ENCODE measurements at places on chromosomes 1 and 21.

DNA sequence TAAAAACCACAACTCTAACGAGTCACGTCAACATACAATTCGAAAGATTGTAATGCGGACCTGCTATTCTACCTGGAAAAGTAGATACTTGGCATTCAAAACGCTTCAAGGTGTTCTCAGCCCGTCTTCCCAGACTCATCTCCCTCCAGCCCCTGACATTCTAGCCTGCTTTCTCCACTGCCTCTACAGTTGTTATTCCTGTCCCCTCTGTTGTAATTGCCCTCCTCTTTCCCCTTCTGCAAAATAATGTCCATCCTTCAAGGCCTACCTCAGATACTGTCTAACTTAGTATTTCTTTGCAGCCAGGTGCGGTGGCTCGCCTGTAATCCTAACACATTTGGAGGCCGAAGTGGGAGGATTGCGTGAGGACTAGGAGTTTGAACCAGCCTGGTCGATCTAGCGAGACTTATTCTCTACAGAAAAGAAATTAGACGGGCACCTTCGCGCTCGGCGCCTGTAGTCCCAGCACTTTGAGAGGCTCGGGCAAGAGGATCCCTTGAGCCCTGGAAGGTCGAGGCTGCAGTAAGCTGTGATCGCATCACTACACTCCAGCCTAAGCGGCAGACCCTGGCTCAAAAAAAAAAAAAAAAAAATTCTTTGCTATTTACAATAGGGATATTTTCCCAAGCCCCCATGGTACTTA is 756 bp upstream of the RBM34 start:
- DNase-seq = no peak

- DNase-seq = no peak
Observed at GRCh38 chr1:209710093-209710492, 5.4 kb downstream of the HSD11B1 start.

DNA sequence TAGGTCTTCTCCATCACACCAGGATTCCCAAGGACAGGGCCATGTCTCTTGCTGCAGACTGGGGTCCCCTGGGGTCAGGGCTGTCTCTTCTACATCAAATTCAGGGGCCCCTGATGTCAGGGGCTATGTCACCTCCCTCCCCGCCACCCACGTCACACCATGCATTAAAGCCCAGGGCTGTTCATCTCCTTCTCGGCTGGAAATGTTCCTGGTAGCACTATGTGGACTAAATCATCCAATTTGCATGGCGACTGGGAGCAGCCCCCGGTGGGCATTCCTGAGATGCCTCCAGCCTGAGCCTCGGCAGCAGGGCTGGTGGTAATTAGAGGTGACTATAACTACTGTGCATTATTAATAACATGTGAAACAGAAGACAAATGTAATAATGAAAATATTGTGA is 151.7 kb upstream of the HMGB4 start:
- no peak for DNase-seq

GRCh38 chr1:119714583-119714982 is 2.8 kb downstream of the PHGDH start:
- DNase-seq = no peak

GRCh38 chr1:107821340-107821739 is 143.6 kb downstream of the VAV3 start:
- DNase-seq = no peak

DNA sequence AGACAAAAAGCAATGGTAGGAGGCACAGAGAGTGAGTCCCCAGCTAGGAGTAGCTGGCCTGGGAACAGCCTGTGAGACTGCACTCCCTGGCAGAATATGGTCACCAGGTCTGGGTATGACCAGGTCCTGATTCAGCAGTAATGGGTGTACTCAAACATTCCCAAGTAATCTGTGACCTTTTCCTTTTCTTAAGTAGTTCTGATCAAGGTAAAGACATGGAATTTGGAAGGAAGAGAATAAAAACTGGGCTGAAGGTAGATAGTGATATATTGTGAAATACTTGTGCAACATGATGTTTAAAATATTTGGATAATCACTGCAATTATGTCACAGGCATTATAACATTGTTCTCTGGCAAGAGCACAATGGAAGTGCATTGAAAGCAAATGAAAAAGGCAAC is 147.2 kb upstream of the DPYD start:
- no peak for DNase-seq

- no peak for DNase-seq
Observed at GRCh38 chr1:233959102-233959501, 54.6 kb downstream of the SLC35F3 start.

GRCh38 chr1:103112546-103112945 is 4.2 kb upstream of the COL11A1 start:
- no peak for DNase-seq

GRCh38 chr1:160560045-160560705 is 19.1 kb downstream of the CD84 start:
- no peak for DNase-seq

DNA sequence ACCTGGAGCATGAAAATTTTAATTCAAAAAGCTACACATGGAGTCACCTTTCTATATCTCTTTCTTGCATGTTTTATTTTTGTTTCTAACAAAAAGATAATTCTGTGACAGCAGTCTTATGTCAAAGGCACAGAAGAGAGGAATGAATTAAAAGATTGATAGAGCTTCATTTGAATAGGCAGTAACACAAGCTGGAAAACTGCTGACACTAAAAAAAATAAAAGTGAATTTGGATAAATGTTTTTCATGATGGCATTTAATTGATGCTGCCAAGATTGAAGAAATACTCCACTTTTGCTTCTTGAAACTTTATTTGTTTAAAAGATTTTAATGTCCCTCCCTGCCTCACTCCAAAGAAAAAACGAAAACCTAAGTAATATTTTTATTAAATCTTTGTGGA is 887.4 kb downstream of the PLA2G4A start:
- no peak for DNase-seq

- no peak for DNase-seq
Observed at GRCh38 chr1:19682257-19682656, 17.6 kb downstream of the HTR6 start.

DNA sequence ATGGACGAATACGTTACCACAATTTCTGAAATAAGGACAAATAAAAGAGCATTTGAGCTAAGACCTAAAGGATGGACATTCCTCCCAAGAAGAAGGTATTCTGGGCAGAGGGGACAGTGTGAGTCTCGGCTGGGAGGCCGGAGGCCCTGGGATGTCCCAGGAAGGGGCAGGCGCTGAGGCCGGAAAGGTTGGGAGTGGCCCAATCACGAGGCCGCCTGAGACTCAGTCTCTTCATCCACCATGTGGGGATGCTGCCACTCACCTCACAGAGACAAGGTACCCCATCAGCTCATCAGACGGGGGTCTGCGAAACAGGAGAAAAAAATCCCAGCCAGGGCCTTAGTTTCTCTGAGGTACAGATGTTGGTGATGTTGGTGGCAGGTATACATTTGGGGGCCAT is 24.3 kb upstream of the LAPTM5 start:
- DNase-seq = no peak

DNA sequence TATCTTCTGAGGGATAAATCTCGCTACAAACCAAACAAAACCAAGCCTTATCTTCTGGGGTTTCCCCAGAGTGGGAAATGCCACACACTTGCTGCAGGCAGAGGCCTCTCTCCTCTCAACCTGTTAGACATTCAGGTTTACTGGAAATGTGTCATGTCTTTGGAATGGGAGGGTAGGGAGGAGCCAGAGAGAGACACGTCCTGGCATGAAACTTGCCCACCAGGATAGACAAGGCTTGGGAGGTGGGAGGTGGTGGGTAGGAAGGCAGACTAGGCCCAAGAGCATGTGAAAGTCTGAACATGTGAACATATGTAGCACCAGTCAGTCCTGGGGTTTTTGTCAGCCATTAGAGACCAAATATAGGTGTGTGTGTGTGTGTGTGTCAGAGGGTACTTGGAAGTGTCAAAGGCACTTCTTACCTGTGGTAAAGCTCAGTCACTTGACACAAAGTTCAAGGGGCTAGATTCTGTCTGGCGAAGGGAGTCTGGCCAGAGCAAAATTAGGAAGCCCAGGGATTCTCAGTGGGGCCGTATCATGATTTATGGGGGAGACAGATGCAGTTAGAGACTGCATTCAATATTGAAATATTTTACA is 32.4 kb upstream of the PIGC start:
- DNase-seq = no peak

GRCh38 chr1:200198236-200198635 is 170.7 kb downstream of the NR5A2 start:
- no peak for DNase-seq

- no peak for DNase-seq
Observed at GRCh38 chr1:173406783-173407230, 70.3 kb upstream of the PRDX6 start.

DNA sequence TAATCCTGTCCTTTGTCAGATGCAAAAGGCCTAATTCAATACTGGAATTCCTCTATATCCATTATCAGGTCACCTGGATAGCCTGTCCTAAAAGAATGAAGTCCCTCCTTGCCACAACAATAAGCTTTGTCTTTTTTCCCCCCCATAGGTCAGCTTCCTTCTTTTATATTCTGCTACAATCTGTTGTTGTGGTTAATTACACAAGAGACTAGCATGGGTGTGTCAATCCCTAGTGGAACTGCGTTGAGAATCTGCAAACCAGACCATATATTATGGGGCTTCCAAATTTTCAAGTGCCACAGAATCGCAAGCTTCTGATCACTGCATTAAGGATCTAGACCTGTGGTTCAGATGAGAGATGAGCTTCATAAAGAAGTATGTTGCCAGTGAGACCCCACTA is 349.6 kb downstream of the SMYD3 start:
- peak; percentile 41 for DNase-seq

DNA sequence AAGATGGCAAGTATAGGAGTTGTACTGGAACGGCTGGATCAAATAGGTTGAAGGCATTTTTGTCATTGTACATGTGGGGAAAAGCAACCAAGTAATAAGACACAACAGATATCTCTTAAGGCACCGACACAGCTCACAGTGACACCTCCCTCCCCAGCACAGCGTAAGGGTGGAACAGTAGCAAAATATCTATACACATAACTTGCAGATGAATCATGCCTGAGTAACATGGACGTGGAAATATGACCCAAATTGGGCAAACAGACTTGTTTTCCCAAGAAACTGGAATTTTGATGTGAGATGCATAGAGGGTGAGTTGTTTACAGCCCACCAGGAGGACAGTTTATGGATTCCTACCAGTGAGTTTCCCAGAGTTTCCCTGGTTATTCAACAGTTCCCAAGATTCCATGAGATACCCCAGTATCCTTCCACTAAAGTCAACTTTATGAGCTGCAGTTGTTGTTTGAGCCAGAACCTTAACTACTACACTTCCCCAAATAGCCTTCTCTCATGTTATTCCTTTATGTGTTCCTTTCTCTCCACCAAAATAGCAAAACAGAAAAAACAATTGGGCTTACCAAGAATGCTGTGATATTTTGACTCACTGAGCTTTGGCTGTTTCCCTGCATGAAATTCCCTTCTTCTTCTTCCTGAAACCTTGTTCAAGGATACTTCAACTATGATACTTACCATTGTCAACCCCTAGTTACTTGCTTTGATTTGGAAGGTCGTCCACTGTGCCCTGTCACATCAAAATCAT is 7.1 kb upstream of the DR1 start:
- no peak for DNase-seq

DNA sequence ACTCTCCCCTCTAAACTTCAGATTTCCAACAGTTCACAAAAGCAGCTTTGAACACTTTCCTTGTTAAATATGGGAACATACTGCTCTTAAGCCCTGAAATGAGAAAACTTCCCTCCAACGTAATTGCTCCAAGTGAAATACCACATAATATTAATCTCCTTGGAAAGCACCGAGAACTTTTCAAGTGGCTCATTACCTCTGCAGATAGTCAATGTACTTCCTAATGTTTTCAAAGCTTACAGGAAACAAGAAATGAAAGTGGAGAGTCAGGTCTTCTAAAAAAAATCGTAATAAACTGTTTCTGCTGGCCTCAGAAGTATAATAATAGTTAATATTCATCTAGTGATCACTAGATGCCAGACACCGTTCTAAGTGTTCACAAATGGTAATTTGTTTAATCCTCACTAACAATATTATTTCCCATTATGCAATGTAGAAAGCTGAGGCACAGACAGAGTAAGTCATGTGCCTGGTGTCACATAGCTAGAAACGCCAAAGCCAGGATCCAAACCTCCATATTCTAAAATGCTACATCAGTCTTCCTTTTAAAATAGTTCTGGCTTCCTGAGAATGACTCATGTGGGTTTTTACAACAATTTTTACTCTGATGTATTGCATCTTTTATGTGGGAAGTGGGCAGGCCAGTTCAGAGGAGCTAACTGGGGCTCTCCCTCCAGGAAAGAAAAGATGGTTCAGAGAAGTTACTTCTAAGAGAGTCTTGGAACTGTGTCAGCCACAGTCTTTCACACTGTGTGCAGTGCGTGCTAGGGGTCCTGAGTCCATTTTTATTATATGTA is 177.2 kb downstream of the PLPPR4 start:
- no peak for DNase-seq

DNA sequence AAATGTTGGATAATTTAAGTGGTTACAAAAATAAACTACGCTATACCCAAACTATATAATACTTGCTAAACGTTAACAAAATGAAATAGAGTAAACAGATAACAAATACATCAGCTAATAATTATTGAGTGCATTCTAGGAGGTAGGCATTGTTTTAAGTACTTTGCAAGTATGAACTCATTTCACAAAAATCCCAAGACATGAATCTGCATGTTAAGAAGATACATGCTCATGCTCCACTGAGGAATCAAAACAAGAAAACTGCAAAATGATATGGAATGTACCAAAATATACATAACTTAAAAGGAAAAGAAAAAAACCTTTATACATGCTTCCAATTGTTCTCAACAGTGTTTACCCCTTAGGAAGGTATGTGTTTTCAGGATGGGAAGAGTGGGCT is 2.5 kb downstream of the FRRS1 start:
- no peak for DNase-seq

GRCh38 chr1:96002201-96002600 is 719.4 kb upstream of the PTBP2 start:
- no peak for DNase-seq

GRCh38 chr1:16718908-16719533 is 21.3 kb upstream of the RNU1-4 start:
- no peak for DNase-seq

- DNase-seq = no peak
Observed at GRCh38 chr1:6747674-6748073, 37.6 kb upstream of the CAMTA1 start.

GRCh38 chr1:44672254-44672955 is 1.9 kb downstream of the TMEM53 start:
- DNase-seq = no peak

GRCh38 chr1:40894455-40894854 is 32.3 kb upstream of the CITED4 start:
- DNase-seq = no peak

- DNase-seq = no peak
Observed at GRCh38 chr1:169110689-169111447, 4.4 kb downstream of the ATP1B1 start.
